Fibroblast of skin of left biceps (primary cell): ENCODE measurements at places on chromosomes 7 and 10.

- no peak for DNase-seq
These were observed 461.9 kb downstream of the KCNMA1 start for GRCh38 chr10:77175631-77176222.

- DNase-seq: no peak
These were observed 50.3 kb downstream of the HIP1 start for GRCh38 chr7:75688200-75689136.

GRCh38 chr7:52639126-52639525 lies 396.3 kb upstream of the POM121L12 start:
- DNase-seq: no peak

DNA sequence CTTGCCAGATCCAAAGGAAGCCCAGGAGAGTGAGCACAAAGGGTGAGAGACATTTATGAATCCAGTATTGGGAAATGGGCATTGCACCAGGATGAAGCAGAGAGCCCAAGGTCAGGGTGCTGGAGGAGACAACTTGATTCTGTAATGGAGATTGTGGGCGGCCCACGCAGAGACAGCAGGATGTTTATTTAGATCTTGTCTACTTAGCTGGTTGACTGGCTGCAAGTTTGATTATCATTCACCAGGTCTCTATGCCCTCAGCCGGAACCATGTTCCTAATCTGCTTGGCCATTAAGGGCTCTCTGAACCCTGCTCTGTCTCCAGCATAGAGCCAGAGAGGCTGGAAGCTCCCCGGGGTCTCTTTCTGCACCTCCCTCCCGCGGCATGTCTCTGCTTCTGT lies 188.7 kb downstream of the PLXNA4 start:
- no peak for DNase-seq

GRCh38 chr10:34713875-34714274 lies 101.2 kb downstream of the PARD3 start:
- no peak for DNase-seq

DNA sequence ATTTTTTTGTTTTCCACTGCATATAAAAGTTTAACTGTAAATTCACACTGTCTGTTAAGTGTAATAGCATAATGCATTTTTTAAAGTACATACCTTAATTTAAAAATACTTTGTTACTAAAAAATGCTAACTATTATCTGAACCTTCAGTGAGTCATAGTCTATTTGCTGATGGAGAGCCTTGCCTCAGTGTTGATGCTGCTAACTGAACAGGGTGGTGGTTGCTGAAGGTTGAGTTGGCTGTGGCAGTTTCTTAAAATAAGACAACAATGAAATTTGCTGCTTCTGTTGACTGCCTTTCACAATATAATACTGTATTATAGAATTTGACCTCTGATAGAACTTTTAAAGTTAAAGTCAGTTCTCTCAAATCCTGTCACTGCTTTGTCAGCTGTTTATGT lies 72.3 kb upstream of the GATAD1 start:
- no peak for DNase-seq

GRCh38 chr10:82691211-82691610 lies 816.2 kb downstream of the NRG3 start:
- DNase-seq: no peak

DNA sequence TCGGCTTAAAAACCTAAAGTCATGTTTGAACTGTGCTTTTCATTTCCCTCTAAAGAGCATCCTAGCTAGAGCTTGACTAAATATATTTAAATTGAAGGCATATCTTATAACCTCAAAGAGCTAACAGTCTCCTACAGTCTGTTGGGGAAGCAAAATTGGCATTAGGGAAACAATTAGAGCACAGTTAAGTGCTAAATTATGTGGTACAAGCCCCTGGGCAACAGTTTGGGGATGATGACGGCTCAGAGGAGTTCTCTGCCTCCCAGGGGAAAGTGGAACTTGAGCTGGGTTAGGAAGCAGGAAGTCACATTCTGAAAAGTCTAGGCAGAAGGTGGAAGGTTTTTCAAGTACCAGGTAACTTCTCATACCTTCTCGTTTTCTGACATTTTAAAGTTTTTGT lies 18.6 kb upstream of the GOT1 start:
- DNase-seq: no peak

DNA sequence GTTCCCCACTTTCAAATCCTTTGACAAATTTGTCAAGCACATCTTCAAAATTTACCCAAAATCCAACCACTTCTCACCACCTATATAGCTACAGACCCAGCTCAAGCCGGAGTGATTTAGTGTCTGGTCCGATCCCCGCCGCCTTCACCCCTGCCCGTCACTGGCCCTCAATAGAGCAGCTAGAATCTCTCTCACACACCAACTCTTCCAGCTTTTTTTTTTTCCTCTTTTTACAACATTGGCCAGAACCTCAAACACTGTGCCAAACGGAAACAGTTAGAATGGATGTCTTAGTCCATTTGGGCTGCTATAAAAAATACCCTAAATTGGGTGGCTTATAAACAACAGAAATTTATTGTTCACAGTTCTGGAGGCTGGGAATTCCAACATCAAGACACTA lies 41.1 kb upstream of the TMEM72 start:
- DNase-seq: no peak

DNA sequence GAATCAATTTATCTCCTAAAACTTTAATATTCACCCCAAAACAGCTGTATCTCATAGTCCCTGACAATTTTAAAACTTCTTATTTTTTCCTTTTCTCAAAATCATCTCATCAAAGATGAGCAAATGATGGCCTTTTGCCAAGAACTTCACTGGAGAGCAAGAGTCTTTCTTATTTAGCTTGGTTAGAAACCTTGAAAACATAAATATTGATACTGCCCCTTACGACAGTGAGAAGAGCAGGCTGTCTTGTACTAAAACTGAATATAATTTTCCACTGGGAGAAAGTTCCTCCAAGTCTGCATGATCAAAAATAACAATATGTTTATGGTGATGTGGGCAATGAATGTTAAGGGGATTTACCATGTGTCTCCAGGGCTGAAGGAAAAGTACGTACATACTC lies 109.0 kb downstream of the COL28A1 start:
- DNase-seq: no peak

- DNase-seq: no peak
These were observed 288.8 kb upstream of the NFE2L3 start for GRCh38 chr7:25863005-25863728.

- DNase-seq: no peak
These were observed 179.4 kb upstream of the IGFBP3 start for GRCh38 chr7:46100521-46100920.

- no peak for DNase-seq
These were observed 15.7 kb upstream of the CDK1 start for GRCh38 chr10:60762554-60762953.

- no peak for DNase-seq
These were observed 130.5 kb upstream of the HABP2 start for GRCh38 chr10:113422371-113422770.

DNA sequence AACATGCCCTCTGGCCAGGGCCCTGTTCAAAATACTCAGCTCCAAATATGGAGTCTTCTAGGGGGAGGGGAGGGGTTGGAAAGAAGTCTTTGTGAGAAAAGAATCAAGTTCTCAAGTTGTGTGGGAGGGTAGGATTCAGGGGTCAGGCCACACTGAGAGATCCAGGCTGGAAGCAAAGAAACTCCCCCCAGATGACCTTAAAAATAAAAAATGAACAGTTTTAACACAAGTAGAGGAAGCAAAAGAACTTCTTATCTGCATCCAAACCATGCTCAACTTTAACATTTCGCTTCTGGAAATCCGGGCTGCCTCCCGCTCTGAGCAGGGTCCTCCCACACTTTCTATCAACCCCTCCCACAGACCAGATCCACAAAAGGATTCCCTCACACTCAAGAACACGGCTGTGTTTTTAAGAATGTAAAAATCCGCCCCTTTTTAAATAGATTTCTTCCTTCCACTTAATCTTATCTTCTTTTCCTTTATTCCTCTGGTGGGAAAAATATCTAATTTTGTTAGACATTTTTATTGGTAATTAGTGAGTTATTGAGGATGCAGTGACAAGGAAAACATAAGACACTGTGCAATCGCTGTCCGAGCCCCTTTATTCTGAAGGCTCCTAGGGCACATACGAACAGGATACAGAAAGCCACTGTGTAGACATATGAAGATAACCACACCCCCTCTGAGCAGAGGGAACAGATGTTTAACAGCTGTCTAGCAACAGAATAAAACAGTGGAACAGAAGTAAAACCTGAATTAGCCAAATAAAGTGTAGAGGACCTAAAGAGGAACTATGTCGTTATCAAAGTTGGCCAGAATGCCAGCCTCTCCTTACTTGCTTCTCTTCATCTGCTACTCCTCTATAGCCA lies 43.8 kb downstream of the CYTH3 start:
- no peak for DNase-seq

- DNase-seq: no peak
These were observed 354.4 kb upstream of the MKI67 start for GRCh38 chr10:128480601-128481000.
